ENCODE measurements at places on chromosomes 6 and 20.
A peak's percentile ranks its signal among the peaks of the same experiment; 100 is the strongest.

DNA sequence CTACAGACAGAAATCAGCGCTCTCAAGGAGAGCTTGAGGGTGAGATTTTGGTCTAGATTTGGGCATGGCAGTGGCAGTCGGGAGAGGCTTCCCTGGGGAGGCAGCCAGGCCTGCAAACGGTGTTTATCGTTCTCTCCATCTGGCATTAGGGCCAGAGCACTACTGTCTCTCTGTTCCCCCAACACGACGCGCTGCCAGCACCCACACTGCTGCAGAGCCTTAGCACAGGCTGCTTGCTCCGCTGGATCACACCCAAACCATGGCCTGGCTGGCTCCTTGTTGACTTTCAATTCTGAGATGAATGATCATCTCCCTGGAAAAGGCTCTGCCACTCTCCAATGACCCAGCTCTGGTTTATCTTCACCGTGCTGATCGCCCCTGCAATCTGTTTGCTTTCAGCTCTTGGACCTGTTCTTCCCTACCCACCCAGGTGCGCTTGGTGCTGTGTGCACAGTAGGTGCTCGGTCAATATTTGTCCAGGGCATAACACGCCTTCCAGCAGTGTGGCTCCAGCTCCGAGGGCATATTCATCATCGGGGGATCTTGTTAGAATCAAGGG is 106.1 kb downstream of the TFAP2C start:
- no peak for DNase-seq

GRCh38 chr6:39590871-39591393 is 134.3 kb downstream of the KIF6 start:
- DNase-seq, result no peak

- no peak for DNase-seq
Measured at GRCh38 chr20:59024111-59024530, 4.9 kb downstream of the TUBB1 start.

GRCh38 chr6:52712136-52712535 is 41.2 kb downstream of the TMEM14A start:
- DNase-seq, result no peak

DNA sequence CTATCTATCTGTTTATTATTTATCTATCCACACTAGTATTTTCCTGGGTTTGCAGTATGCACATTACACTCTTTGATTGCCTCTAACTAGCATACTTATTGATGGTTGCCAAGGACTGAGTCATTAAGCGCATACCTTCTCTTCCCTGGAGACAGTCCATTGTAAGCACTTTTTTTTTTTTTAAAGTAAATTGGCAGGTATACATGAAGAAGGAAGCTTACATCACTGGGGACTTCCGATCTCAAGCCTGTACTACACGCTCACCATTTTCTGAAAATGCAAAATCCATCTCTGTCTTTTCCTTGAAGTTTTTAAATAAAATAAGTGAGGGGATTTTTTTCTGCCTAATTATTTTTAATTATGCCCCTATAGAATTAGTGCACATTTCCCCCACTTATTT is 63.5 kb downstream of the HMGN3 start:
- no peak for DNase-seq

DNA sequence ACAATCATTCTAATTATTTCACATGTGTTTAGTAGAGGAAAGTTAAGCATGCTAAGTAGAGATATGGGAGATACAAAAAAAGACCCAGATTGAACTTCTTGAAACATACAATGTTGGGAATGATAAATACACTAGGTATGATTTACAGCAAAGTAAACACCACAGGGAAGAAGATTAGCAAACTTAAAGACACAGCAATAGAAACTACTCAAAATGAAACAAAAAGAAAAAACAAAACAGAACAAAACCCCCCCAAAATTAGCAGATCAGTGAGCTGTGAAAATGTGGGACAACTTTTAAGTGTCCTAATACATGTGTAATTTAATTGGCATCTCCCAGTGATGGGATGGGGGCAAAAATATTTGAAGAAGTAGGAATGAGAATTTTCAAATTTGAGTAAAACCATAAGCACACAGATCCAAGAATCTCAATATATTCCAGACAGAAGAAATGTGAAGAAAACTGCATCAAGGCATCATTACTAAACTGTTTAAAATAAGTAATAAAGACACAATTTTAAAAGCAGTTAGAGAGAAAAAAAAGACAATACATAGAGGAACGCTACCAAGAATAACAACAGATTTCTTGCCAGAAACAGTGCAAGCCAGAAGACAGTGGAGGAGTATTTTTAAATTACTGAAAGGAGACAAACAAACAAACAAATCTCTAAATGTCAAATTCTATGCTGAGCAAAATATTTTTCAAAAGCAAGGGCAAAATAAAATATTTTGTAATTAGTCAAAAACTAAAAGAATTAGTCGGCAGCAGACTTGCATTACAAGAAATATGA is 473.7 kb downstream of the QKI start:
- no peak for DNase-seq

- no peak for DNase-seq
Measured at GRCh38 chr6:28401172-28401571, 1.6 kb upstream of the ZSCAN12 start.

GRCh38 chr20:32332614-32333013 is 25.5 kb upstream of the ASXL1 start:
- peak; percentile 4 for DNase-seq

Measured in stimulated activated CD4-positive, alpha-beta T cell treated with anti-CD3 and anti-CD28 coated beads, Interleukin-4, amount 100 ng/mL, for 48 hours (primary cell).